Dorsolateral prefrontal cortex (tissue), 122 donors: ENCODE measurements at places on chromosomes 1 and 21.
A peak's percentile ranks its signal among the peaks of the same experiment; 100 is the strongest.

DNA sequence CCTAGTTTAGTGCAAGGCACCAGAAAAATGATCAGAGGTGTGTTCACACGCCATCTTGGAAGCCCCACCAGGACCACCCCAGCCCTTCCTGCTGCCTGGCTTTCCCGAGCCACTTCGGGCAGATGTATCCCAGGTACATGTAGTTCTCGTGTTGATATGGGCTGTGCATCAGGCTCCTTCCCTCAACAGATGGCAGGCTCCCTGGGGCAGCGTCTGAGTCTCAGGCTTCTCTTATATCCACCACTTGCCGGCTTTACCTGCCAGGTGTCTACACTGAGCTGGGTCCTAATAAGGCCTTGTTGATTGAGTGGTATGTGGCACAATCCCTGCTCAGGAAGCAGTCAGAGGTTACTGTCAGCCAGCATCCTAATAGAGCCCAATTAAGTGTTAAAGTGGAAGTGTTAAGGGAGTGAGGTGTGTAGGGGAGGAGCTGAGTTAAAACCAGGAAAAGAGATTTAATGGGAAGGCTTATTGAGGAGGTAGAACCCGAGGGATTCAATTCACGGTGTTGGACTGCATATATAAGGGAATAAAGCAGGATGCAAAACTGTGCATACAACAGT, 8.5 kb downstream of the GPA33 start:
- no peak for DNase-seq

DNA sequence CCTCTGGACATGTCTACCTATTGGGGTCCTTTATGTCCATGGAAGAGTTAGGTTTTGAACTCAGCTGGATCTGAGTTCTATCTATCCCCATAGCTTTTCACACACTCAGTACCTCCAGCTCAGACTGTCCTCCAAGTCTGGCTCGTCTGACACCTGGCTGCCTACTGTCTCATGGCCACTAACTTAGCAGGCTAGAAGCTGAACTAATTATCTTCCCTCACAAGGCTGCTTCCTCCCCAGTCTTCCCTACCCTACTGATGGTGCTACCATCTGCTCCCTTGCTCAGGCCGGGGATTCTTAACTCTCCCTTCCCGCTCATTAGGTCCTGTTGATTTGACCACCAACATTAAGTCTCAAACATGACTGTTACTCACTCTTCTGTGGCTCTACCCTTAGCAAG, 13.4 kb downstream of the VANGL2 start:
- no peak for DNase-seq

DNA sequence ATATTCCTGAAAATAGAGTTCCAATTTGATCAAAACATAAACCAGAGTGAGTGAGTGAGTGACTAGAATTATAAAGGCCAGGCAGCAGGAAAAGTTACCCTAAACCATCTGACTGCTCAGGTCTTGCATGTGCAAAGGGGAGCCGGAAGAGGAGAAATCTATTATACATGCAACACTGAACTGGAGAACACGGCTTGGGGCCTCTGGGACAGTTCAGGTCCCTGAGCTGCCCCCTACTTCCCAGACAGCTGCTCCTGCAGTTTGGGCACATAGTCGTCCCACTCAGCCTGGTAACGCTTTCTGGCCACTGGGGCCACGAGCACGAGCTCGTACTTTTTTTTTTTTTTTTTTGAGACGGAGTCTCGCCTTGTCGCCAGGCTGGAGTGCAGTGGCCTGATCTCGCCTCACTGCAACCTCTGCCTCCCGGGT, 40.1 kb downstream of the PTPRC start:
- DNase-seq: no peak

DNA sequence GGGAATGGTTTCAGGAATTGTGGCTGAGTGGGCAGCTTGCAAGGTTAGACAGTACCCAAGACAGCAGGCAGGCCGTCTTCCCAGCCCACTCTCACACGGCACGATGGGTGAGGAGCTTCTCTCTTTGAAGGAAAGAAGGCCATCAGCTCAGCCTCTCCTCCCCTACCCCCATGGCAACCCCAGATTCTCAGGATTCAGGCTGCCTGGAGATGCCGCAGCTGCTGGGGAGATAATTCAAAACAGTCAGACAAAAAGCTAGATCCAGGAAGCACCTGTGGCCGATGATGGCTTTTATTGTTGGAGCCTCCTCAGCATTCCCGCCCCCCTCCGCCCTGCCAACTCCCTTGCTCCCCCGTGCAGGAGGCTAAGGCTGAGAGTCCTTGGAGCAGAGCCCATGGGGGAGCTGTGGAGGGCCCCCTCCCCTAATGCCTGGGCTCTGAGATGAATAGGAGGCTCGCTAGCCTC, 220.5 kb downstream of the TRABD2B start:
- DNase-seq: peak; percentile 69

GRCh38 chr21:36945496-36946138, 20.9 kb downstream of the HLCS start:
- DNase-seq: no peak

DNA sequence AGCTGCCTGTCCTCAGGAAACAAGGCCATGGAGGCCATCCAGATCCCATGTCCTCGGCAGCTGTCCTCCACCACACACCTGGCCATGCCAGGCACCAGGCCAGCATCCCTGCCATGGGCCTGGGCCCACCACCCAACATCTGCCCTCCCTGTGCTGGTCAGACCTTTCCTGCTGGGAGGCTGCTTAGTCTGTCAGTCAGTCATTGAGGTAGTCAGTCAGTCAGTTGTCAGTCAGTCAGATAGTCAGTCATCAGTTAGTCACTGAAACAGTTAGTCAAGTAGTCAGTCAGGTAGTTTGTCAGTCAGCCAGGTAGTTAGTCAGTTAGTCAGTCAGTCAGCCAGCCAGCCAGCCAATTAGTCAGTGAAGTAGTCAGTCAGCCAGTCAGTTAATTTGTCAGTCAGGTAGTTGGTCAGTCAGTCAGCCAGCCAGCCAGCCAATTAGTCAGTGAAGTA, 17.2 kb downstream of the KRTAP10-1 start:
- DNase-seq: peak; percentile 30

- no peak for DNase-seq
Measured at GRCh38 chr1:28110555-28110954, 22.1 kb upstream of the EYA3 start.

GRCh38 chr1:226350519-226350865, 41.5 kb upstream of the LIN9 start:
- no peak for DNase-seq

DNA sequence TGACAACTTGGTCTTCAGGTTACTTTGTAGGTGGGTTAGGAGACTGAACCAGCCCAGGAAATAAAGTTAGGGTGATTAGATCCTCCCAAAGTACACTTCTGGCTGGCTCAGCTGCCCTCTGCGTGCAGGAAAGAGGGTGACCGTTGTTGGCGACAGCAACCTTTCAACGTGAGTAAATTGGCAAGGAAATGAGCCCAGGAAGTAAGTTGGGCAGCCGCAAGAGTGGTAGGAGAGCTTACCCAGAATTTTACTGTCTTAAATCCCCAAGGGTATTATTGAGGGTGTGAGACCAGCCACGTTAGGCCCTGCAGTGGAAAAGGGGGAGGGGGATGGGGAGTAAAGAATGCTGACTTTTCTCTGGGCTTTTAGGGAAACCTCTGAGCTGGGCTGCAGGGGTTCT, 1.6 kb downstream of the TENT5C start:
- no peak for DNase-seq

DNA sequence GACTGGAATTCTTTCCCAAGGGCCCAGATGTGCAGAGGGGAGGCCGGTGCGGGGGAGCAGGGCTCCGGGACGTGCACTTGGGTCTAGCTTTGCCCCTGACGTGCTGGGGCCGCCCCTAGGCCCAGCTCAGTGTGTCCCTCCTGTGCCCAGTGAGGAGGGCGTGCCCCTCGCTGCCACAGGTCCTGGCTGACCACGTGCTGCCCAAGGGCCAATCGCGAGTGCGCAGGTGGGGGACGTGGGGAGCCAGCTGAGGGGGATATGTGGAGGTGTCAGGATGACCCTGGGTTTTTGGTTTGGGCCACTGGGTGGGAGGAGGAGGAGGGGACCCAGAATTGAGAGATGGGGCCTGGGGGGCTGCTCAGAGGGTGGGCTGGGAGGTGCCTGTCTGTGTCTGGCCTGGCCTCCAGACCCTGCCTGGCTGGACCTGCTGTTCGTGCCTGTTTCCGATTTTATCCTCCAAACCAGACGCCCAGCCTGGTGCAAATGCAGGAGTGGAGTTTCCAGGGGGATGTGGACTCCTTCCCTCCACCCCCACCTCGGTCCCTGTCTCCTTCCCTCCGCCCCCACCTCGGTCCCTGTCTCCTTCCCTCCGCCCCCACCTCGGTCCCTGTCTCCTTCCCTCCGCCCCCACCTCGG, 6.1 kb upstream of the RNF223 start:
- no peak for DNase-seq

DNA sequence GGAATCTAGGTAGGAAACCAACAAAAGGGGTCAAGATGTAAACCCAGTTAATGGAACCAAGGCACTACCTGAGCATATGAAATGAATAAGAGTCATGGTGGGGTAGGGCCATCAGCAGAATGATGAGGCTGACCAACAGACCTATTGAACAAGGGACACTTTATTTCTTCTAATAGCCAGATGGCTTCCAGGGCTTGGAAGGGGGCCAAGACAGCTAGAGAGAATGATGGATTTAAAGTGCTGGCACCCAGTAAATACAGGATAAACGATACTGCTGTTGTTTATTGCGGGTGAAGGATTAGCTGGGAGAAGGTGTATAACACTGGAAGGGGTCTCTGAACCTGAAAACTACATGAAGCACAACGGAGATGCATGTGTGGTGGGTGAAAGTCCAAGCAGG, 15.6 kb downstream of the DDAH1 start:
- DNase-seq: no peak

- peak; percentile 78 for DNase-seq
Measured at GRCh38 chr1:207828485-207829158, 76.8 kb downstream of the CD46 start.

DNA sequence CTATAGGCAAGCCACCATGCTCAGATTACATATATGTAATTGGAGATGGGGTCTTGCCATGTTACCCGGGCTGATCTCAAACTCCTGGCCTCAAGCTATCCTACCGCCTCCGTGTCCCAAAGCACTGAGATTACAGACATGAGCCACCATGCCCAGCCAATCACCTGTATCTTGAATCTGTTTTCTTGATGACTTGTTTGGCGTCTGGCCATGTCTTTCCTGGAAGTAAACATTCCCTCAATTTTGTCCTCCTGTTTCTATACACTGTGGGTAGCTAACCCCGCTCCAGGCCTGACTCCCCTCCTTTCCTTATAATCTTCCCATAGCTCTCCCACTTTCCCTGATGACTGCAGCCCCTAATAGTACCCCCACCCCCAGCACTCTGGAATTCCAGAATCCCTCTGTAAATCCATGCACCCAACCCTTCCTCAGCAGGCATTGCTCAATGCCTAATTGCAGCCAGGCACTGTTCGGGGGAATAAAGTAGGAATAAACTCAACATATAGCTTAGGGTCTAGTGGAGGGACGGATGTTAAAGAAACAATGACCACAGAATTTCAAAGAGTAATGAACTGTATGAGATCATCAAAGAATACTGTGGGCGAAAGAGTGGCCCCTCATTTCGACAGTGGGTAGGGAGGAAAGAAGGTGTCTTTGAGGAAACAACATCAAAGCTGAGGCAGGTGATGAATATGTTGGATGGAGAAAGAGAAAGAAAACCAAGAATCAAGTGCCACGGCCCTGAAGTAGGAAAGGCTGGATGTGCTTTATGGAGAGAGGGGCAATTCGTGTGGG, 161.5 kb downstream of the ADSS2 start:
- DNase-seq: no peak

DNA sequence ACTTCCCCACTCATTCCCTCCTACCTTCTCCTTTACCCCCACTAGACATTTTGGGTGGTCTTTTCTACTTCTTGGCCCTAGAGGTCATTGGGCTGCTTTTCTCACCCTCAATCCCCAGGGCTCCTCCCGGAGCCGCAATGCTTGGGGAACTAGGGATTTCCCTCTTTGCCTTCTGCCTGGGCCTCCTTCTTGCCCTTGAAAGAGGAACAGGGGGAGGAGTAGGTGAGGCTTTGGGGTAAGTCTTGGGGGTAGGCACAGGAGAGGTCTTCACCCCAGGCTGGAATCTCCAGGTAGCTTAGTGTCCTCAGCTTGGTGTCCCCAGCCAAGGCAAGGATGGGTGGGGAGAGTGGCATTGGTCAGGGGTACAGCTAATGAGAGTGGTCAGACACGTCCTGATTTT, 56.2 kb upstream of the EPS8L3 start:
- no peak for DNase-seq

- no peak for DNase-seq
Measured at GRCh38 chr1:53134961-53135734, 7.3 kb downstream of the SLC1A7 start.

DNA sequence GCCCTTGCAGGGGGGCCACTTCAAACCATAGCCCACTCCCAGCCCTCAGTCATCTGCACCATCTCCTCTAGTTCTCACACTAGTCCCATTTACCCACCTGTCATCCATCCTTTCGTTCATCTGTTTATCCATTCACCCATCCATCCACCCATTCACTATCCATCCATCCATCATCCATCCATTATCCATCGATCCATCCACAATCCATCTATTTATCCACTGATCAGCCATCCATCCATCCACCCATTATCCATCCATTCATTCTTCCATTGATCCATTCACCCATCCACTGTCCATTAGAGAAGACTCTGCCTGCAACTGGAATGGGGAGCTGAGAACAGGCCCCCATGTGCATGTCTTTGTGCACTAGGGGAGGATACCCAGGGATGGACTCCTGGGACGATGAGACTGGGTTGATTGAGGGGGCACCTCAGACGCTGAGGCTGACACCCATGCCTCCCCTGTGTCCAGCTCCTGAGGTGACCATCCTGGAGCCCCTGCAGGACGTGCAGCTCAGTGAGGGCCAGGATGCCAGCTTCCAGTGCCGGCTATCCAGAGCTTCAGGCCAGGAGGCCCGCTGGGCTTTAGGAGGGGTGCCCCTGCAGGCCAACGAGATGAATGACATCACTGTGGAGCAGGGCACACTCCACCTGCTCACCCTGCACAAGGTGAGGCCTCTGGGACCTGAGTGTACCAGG, 97.9 kb downstream of the TRIM11 start:
- no peak for DNase-seq

DNA sequence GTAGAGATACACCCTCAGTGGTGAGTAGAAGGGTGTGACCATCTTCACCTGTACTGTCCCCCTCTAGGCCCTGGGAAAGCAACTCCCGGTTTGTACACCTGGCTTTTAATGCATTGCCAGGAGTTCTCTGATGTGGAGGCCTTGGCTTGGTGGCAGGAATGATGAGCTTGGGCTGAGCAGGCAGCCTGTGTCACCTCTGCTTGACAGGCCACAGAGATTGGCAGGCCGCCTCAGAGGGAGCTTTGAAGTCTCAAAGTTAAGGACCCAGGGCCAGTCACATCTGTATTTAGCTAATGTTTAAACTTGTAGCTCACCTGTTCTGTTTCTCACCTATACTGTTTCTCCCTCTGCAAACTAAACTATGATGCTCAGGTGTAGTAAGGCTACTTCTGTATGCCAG, 28.5 kb downstream of the HUNK start:
- DNase-seq: no peak

DNA sequence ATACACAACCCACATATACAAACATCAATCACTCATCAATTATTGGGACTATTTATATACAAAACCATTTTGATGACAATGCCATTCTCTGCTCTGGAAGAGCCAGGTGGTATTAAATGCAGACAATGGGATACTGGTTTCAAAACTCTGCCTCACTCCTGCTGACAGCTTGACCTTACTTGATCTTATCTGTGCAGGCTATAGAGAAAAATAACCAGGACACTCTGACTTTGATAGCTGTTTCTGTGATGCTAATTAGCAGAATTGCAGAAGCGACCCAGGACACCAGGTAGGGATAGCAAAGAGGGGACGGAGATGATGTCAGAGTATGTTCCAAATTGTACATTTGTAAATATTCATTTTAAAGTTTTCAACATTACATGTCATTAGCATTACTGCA, 89.5 kb downstream of the OLFM3 start:
- no peak for DNase-seq
